Hematopoietic multipotent progenitor cell treated with erythropoietin and hydrocortisone succinate and interleukin-3 and kit ligand, for 17 days (in vitro differentiated cells): ENCODE measurements at places on chromosomes 3 and 15.

- DNase-seq: no peak
Measured at GRCh38 chr3:59821274-59821673, 771.4 kb upstream of the CFAP20DC start.

- DNase-seq: no peak
Measured at GRCh38 chr15:72009222-72009621, 108.7 kb downstream of the MYO9A start.

- no peak for DNase-seq
Measured at GRCh38 chr3:58251631-58252035, 14.0 kb downstream of the ABHD6 start.

DNA sequence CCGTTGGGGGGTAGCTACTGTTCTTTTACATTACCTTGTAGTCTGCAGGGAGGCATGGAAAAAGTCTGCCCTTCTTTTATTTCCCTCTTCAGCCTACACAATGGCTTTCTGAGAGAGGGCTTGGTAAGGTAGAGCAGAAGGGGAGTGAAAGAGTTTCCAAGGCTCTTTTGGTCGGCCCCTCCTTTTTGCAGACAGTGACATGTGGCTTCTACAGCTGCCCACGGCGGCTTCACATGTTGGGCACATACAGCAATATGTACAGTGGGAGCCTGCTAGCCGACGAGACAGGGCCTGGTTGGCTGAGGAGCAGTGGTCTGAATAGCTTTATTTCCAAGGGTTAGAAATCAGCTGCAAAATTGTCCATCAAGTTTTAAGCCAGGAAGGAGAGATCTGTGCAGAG lies 4.0 kb downstream of the INAFM2 start:
- no peak for DNase-seq

DNA sequence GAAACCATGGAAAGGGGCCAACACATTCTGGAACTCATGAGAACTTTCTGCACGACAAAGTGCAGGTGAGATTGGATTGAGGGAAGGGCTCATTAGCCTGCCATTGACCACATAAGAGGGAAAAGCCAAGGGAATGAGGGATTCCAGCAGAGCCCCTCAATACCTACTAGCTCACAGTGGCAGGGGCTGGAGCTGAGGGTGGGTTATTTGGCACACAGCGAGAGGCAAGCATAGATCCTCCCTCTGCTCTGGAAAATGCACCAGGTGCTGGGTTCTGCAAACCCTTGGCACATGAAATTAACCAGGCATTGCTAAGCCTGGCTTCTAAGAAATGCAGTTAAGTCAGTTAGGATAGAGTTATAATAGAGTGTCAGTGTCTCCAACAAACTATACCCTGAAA lies 60.8 kb downstream of the IL16 start:
- no peak for DNase-seq

- DNase-seq: no peak
Measured at GRCh38 chr3:45635475-45636256, 41.1 kb downstream of the LIMD1 start.

DNA sequence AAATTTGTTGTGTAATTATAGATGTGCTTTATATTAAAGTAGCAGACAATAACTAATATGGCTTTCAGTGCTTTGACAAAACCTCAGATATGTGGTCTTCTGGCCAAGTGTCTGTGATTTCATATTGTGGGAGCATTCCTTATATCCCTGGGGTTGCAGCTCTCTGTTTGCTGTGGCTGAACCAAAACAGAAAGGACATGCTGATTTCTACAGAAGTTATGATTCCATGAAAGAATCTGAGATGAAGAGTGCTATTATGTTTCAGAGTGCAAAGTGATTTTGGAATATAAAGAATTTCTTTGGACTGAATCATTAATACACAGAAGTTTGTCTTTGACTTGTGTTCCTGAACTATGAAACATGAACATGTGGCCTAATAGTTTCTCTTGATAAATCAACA lies 36.5 kb downstream of the CDV3 start:
- no peak for DNase-seq

DNA sequence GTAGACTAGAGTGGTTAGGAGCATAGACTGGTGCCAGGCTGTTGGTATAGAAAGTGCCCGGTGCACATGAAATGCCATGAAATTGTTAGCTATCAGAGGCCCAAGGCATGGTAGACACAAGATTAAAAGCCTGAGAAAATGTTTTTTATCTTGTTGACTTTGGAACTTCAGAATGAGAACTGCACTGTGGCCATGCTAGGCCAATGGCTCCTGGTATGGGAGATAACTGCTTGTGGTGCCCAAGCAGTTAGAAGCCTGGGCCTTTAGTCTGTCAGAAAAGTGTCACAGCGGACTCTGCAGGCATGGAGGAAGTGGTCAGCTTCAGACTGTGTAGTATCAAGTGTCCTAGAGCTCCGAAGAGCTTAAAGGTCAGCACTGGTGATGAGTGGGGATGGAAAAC lies 11.9 kb downstream of the FYCO1 start:
- DNase-seq: peak; percentile 55

GRCh38 chr3:185059766-185060165 lies 93.1 kb downstream of the C3orf70 start:
- no peak for DNase-seq

- no peak for DNase-seq
Measured at GRCh38 chr3:60304112-60304511, 947.1 kb downstream of the FHIT start.

DNA sequence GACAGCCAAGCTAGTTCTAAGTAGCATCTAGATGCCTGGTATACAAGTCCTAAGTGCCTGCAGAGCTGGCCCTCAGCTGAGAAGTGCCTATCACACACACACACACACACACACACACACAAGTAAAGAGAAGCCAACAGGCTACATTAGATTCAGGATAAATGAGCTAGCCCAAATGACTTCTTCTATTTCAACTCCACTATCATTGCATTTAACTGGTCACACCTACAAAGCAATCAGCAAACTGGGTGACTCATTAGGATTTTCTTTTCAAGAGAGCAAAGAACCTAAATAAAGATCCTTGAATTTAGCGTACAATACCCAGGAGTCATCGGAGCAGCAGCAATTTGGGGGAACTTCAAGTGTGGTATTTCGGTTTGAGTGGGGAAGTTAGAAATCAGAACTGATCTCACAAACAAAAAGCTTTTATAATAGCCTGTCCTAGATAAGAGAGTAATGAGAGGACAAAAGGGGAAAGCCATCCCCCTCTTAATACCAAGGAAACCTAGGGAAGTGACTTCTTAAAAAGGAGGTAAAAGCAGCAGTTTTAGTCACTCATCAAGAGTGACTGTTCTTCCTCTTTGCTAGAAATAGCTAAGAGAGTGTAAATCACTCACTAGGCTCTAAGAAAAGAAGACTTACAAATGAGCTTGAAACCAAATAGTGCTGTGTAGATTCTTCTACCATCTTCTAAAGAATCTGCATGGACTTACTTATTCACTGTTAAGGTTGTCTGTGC lies 112.7 kb downstream of the TNIK start:
- no peak for DNase-seq

- no peak for DNase-seq
Measured at GRCh38 chr15:31150732-31151231, 49.3 kb upstream of the TRPM1 start.

DNA sequence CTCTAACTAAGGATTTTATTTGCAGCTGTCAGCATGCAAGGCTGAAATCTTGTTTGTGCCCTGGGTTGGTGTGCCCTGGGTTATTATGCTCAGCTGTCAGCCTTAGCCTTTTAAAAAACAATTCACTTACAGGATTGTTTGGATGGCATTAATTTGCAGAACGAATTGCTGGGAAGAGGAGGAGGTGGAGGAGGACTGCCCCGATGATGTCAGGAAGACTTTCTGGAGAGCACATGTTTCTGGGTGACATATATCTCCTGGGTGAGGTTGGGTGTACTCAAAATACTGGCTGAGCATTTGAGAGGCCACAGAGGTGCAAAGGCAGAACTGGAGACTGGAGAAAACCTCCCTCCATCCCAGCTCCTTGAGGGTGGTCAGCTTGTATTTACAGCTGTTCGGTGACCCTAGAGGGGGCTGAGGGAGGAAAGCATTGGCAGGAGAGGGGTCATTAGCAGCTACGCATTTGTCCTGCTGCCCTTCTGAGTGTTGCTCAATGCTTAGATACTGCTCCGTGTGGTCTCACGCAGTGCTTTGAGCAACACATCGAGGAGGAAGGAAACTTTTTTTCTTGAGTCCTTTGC lies 59.8 kb upstream of the PSMD6 start:
- no peak for DNase-seq

GRCh38 chr3:196754091-196754981 lies 14.7 kb downstream of the PAK2 start:
- no peak for DNase-seq

- no peak for DNase-seq
Measured at GRCh38 chr3:142866841-142867631, 21.8 kb downstream of the PCOLCE2 start.

GRCh38 chr15:96362755-96363651 lies 32.5 kb downstream of the NR2F2 start:
- no peak for DNase-seq

GRCh38 chr3:54046641-54047214 lies 75.6 kb upstream of the CACNA2D3 start:
- DNase-seq: no peak

- no peak for DNase-seq
Measured at GRCh38 chr3:197957790-197958133, 2.3 kb upstream of the LMLN start.

- no peak for DNase-seq
Measured at GRCh38 chr3:34948517-34948916, 690.8 kb upstream of the ARPP21 start.

DNA sequence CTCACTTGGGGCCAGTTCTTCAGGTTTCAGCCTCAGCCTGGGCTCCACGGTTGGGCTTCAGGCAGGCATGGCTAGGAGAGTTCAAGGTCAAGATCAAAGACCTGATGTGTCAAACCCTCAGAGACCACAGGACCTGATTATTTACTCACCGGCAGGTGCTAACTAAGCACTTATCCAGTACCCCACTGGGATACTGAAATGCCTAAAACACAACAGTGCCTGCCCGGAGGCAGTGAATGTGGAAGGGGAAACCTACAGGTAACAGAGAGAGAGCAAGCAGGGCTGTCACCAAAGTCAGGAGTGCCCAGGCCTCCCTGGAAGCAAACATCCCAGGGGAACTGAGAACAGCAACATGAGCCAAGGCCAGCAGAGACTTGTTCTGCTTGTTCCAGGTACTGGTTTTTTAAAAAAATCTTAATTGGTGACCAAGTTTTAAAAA lies 6.7 kb downstream of the IDH2 start:
- DNase-seq: no peak

- DNase-seq: no peak
Measured at GRCh38 chr15:82177291-82178010, 85.1 kb downstream of the EFL1 start.

GRCh38 chr15:42344763-42345162 lies 14.5 kb upstream of the CAPN3 start:
- no peak for DNase-seq

DNA sequence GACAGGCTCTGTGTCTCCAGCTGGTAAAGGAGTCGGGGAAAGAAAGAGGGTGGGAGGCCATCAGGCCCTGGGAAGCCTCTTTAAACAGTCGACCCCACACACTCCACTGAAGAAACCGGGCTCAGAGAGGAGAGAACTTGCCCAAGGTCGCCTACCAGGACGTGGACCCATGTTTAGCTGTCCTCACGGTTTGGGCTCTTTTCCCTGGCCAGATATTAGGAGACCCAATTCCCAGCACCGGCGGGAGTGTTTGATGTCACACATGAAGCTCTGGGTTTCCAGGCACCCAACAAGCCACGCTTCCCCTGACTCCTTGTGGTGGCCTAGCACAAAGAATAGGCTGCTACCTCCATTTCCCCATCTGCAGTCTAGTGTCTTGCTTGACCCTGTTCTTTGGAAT lies 52.2 kb upstream of the GRIP2 start:
- DNase-seq: no peak

GRCh38 chr3:139259398-139259797 lies 84.4 kb upstream of the MRPS22 start:
- no peak for DNase-seq

DNA sequence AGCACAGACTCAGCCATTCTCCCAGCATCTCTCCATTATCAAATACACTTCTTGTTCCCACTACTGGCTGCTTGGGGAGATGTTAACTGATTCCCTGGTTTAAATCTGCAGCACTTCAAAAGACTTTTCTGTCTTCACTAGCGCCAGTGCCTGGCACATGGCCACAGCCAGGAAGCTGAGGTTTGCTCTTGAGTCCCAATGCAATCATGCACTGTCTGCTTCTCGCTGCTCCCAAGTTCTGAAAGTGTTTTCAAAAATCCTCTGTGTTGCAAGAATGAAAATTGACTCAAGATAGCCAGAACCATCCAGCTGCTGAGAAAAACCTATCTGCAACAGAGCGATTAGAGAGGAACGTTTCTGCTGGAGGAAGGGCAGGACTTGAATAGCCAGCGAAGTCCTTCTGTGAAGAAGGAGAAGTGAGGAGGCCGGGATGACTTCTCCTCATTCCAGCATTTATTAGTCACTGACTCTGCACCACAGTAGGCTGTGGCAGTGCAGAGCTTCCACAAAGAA lies 358.4 kb upstream of the NR2F2 start:
- no peak for DNase-seq

- no peak for DNase-seq
Measured at GRCh38 chr15:75030023-75030413, 6.6 kb downstream of the PPCDC start.

DNA sequence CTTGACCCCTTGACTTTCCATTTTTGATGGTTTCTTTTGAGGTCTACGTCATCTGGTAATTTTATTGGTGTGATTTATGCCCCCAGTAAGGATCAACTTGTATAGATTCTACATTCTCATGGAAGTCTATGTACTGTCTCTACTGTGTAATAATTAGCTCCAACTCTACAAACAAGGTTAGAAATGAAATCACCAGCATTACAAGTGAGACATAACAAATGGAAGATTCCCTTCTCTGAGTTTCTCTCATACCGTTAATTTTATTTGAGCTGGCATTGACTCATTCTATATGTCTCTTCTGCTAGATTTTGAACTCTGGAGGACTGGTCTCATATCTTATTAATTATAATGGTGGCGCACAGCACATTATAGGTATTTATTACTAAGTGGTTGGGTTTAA lies 138.9 kb downstream of the LPP start:
- DNase-seq: no peak

GRCh38 chr3:177887475-177887874 lies 648.8 kb upstream of the KCNMB2 start:
- no peak for DNase-seq

GRCh38 chr3:44522494-44522933 lies 32.5 kb upstream of the ZKSCAN7 start:
- DNase-seq: no peak

DNA sequence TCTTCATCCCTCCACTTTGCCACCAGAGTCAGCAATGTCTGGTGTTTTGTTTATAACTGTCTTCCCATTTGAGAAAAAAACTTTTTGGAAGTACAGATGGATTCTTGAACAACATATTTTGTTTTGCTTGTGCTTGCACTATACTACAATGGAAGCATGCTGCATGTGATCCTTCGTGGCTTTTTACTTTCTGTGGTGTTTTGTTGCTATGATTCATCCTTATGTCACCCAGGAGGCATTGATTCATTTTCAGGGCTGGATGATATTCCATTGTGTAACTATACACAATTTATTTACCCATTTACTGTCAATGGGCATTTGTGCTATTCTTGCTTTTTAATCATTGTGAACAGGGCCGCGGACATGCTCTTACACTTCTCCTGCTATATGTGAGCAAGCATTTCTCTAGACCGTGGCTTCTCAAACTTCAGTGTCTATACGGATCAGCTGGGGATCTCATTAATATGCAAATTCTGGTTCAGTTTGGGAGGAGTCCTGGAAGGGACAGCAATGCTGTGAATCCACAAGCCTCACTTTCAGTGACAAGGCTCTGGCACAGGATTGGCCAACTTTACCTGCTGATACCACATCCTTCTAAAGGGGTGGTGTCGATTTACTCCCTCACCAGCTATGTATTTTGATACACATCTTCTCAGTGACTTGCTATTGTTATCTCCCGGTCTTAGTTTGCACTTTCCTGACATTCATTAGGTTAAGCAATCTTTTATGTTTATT lies 65.9 kb downstream of the POLR2M start:
- DNase-seq: no peak
